GM12865 (cell line): ENCODE measurements at places on chromosomes 1 and 21.

- no peak for DNase-seq
Measured at GRCh38 chr1:227808566-227808965, 6.9 kb upstream of the PRSS38 start.

GRCh38 chr1:47225430-47226100 is 6.5 kb downstream of the TAL1 start:
- DNase-seq, result no peak

- DNase-seq, result no peak
Measured at GRCh38 chr1:33703464-33703863, 160.4 kb upstream of the HMGB4 start.

GRCh38 chr1:169201084-169201619 is 94.7 kb downstream of the ATP1B1 start:
- no peak for DNase-seq

DNA sequence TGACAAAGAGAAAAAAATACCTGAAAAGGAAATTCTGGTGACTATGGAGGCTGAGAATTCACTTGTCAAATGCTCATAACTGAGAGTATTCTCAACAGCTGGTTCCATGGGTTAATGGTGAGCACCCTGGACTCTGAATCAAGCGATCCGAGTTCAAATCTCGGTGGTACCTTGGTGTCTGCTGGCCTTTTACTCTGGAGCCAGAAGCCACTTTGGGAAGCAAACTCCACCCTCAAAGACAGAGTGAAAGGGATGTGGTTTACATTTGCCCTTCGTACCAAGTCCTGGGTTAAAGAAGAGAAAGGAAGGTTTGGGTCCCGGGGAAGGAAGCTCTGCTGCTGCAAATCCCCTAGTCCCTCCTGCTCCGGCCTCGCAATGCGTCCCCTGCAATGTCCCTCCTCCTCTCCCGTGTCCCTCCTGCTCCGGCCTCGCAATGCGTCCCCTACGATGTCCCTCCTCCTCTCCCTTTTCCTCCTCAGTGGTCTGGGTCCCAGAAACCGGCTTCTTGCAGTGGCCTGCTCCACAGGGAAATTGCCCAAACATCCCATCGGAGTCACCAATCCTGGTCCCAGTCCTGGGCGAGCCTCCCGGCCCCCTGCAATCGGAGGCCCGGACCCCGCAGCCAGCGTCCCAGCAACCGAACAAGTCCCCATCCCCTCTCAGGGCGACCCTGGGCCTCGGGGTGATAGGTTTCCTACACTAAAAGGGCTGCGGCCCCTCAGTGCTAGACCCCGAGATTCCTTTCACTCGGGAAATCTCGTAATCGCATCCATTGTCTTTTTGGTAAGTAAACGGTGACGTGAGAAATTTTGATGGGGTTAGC is 129.4 kb downstream of the PPIAL4G start:
- peak; percentile 68 for DNase-seq

DNA sequence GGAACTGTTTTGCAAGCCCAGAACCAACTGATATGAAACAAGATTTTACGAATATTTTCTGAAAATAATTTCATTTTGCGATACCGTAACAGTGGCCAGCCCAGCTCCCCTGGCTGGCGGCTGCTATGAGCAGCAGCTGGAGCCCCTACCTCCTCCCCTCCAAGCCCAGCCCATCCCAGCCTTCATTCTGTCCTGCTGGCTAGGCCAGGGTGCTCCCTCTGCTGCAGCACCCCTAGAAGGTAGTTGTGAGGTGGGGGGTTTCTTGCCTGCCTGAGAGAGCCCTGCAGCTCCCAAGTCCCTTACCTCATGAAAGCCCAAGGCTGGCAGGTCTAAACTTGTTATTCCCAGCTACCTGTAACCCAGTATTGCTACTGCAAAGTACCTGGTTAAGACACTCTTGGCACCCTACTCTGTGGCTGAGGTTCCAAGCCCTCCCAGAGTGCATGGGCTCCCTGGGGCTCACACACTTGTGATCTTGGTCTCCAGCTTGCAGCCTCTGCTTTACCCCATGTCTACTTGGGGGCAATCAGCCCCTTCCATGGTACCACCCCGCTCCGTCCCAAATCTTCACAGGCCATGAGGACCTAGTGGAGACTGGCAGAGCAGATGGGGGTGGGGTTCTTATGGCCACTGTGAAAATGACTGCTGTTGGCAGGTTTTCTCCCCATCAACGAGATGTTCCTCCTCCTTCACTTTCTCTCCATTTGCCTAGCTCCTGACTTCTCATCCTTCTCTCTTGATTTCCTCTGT is 239.8 kb downstream of the TRABD2B start:
- DNase-seq, result no peak

- DNase-seq, result no peak
Measured at GRCh38 chr1:3292868-3293562, 161.4 kb upstream of the ARHGEF16 start.

DNA sequence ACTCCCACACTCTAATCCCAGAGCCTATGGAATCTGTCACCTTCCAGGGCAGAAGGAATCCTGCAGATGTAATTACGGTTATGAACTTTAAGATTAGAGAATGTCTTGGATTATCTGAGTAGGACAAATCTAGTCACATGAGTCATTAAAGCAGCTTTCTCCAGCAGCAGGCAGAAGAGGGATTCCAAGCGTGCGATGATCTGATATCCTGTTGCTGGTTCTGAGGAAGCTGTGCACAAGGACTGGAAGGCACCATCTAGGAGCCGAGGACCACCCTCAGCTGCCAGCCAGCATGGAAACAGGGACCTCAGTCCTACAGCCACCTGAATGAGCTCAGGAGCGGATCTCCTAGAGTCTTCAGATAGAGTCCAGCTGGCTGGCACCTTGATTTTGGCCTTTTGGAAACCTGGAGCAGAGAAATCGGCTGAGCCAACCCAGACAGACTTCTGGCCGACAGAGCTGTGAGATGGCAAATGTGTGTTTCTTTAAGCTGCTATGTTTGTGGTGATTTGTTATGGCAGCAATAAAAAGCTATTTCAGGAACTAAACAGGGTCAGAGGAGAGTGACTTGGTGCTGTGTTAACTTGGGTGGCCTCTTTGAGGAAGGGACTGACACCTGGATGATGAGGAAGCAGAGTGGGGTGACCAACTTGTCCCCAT is 34.5 kb downstream of the LRRN2 start:
- DNase-seq, result no peak

GRCh38 chr1:226063977-226064815 is 1.7 kb downstream of the H3-3A start:
- no peak for DNase-seq

DNA sequence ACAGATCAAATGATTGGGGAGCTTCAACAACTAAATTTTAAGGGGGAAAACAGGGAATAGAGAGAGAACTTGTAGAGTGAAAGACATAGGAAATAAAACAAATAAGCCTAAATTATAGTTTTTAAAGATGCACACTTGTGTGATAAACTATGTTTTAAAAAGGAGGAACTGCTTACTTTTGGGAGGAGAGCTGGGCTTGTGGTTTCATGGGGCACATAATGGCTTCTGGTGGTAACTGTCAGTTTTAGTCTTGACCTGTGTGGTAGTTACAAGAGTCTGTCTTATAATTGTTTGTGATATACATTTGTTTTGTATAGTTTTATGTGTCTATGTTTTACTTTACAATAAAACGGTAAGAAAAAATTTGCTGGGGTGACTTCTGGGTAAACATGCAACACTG is 165.3 kb downstream of the COL24A1 start:
- peak; percentile 44 for DNase-seq

DNA sequence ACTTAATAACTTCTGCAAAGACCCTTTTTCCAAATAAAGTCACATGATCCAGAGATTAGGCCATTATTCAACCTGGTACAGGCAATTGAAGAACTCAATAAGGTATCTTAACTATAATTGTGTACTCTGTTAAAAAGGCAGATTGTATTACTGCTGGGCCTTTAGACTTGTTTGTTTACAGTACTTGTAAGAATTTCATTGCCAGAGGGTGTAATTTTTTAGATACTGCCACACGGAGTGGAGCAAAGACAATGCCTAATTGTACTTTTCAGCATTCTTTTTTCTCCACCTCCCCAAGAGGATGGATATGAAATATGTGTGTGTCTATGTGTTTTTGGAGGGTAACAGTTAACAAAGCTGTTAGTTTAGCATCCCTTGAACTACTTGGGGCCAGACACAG is 47.5 kb downstream of the HUNK start:
- no peak for DNase-seq

DNA sequence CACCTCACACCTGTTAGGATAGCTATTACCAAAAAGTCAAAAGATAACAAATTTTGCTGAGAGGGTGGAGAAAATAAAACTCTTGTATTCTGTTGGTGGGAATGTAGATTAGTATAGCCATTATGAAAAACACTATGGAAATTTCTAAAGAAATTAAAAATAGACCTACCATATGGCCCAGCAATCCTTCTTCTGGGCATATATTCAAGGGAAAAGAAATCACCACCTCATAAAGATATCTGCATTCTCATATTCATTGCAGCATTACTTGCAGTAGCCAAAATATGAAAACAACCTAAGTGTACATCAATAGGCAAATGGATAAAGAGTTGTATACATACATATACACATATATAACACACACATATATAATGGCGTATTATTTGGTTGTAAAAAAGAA is 791.6 kb upstream of the RGS18 start:
- no peak for DNase-seq

- DNase-seq, result no peak
Measured at GRCh38 chr1:116481934-116482333, 88.9 kb downstream of the CD58 start.

GRCh38 chr1:247352175-247352574 is 20.5 kb upstream of the ZNF496 start:
- no peak for DNase-seq

DNA sequence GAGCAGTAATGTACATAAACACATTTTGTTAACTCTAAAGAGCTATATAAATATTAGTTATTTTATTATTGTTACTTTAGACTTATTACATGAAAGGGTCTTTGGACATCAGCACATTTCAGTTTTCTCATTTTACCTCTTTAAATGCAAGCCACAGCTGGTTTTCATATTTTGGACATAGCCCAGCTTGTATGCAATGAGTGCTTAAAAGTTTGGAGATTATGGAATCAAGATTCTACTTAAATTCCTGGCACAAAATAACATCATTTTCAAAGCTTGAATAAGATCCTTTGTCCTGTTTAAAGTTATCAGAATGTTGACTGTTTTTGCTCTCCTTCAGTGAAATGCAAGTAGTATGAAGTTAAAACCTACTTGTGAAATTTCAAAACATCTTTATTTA is 15.5 kb upstream of the LEPR start:
- no peak for DNase-seq

DNA sequence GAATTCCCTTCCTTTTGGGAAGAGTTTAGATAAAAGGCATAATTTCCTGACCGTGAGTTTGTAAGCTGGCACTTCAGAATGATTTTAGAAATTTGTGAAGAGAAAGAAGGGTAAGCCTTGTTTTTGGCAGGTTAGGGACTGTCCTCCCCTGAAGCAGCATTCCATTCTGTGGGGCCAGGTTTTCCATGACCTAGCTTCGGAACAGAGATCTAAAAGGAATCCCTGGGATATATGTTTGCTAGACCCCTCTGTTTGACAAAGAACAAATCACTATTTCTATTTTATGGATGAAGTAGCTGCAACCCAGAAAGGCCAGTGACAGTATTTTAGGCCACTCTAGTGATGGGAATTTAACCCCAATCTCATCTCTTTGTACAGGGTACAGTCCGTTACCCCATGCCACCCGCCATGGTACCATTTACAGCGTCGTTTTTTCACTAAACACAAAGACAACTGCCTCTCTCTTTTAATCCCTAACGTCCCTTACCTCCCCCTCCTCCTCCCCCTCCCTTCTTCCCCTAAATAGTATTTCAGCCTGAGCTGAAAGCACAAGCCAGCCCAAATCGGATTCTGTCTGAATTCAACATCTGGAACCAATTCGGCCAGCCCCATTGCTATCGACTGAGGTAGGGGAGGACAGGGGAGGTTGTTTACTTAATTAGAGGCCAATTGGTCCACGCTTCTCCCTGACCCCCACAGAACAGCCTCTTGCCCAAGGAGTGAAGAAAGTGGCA is 23.4 kb upstream of the IKBKE start:
- no peak for DNase-seq

DNA sequence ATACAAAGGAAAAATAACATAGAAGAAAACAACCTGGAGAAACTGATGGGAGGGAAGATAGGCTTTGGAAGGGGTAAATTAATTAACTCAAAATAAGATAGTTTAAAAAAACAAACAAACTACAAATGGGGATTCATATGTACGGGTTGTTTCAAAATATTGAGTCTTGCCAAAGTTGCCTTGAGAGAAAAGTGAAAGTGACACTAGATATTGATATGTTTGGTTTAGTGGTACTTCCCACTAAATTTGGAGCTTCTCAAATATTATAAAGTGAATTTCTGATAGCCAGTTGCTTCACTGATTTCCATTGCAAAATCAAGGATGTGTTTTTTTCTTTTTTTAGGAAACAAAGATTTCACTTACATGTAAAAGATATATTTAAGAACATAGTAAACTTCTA is 149.5 kb upstream of the RUNX1 start:
- DNase-seq, result no peak

DNA sequence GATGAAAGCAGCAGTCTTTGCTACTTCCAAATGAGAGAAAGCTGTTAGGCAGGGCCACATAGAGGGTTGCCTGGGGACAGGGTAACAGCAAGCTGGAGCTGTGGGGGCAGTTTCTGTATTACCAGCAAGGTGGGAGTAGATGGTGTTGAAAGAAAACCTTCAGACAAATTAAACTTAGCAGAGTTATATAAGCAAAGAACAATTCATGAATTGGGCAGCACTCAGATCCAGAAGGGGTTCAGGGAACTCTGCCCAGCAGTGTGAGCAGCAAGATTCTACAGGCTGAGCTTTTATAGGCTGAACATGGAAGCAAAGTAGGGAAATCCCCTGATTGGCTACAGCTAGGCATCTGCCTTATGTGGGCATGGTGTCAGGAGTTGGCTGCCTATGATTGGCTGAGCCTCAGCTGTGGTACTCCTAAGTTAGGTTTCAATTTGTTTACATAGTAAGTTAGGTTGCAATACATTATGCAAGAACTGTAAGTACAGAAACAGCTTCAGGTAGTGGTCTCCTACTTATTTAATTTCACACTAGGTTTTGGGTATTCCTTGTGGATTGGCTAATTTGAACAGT is 64.1 kb upstream of the TMPRSS2 start:
- DNase-seq, result peak; percentile 13

DNA sequence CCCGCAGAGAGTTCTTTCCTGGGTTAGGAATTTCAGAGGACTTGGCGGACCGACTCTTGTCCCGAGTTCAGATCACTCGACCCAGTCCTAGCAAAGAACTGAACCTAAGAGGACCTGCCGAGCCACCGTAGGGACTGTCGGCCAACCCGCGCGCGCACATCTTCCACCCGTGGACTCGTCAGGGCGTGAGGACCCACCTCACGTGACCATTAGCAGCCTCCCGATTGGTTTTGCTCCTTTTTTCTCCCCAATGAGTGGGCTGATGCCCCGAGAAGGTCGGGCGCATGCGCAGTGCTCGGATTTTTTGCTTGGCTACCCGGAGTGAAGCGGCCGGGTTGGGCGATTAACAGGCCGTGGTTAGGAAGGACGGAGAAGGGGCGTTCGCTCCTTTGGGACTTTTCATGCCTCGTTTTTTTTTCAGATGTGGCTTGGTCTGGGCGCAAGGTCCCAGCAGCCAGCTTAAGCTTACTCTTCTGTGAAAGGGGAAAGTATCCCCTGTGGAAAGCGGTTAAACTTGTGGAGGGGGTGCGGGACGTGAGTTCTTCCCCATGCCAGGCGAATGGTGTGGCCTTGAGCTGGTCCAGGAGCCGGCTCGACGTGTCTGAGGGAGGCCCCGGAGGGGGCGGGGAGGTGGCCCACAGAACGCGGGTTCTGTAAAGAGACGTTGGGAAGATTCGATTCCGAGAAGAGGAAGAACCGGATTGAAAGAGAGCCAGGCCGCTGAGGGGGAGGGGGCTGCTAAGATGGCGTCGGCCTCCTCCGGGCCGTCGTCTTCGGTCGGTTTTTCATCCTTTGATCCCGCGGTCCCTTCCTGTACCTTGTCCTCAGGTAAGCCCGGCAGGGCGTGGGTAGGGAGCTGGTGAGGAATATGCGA is at the start of gene PIP5K1A:
TSS of gene PIP5K1A (plus strand) at position 299 of the 874 bp plus-strand sequence. CDS start at position 744, 445 bp downstream.
- DNase-seq, result peak; percentile 99
